ENCODE measurements at places on chromosomes 1 and 21.

DNA sequence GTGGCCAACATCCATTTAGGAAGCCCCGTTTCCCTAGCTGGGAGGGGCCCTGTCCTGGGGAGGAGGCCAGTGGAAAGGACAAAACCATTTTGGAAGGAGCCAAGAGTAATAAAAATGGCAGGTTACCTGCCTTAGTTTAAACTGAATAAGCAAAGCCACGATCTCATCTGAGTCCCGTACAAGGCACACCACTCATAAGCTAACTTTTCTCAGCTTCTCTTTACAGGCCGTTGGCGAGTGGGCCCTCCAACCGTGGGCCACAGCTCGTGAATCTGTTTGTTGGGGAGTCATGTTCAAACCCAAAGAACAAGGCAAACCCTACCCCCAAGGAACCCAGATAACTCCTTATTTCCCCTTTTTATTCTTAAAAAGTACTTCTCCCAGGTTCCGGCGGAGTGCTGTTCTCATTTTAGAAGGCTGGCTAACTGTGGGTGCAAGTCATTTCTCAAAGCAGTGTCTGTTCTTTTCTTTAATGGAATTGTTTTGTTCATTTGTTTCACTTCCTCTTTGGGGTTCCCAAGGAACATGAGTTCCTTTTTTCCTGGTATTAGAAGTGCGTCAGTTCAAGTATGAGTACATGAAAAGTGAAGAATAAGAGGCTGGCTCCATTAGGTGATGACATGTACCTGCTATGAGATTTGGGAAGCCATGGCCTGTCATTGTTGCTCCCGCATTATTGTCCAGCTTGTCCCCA is 89.0 kb downstream of the PSMG1 start:
- DNase-seq, result no peak

- DNase-seq, result no peak
Observed at GRCh38 chr1:167262836-167263235, 42.1 kb downstream of the POU2F1 start.

GRCh38 chr1:170967042-170967910 is 31.9 kb downstream of the MROH9 start:
- no peak for DNase-seq

GRCh38 chr1:91568261-91568660 is 67.6 kb downstream of the CDC7 start:
- no peak for DNase-seq

- DNase-seq, result no peak
Observed at GRCh38 chr1:225980005-225980836, 18.9 kb downstream of the SDE2 start.

DNA sequence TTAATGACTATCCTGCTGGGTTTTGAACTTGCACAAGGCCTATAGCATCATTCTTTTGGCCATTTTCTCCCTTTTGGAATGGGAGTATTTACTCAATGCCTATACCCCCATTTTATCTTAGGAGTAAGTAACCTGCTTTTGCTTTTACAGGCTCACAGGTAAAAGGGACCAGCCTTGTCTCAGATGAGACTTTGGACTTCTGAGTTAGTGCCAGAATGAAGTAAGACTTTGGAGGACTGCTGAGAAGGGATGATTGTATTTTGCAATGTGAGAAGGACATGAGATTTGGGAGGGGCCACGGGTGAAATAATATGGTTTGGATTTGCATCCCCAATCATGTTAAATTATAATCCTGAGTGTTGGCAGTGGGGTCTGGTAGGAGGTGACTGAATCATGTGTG is 212.7 kb downstream of the FAF1 start:
- DNase-seq, result no peak

GRCh38 chr1:9376886-9377333 is 84.2 kb downstream of the SPSB1 start:
- DNase-seq, result no peak

GRCh38 chr1:224753491-224753890 is 137.4 kb downstream of the CNIH3 start:
- no peak for DNase-seq

DNA sequence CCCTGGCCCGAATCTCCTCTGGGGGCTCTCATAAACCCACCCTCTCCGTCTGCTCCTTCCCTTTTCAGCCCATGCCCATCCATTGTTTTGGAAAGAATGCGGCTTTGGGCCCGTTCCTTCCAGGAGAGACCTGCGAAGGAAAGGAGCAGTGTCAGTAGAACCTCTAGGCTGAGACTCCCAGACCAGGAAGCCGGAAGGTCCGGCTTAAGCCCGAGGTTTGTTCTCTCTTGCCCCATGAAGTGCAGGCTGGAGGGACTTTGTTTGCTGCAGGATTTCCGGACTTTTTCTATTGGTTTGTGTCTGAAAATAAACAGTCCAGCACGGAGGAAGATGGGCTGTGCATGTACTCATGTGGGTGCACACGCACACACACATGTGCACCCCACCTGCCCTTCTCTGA is 49.8 kb downstream of the ELK4 start:
- no peak for DNase-seq

- DNase-seq, result no peak
Observed at GRCh38 chr1:32709075-32709474, 6.5 kb upstream of the SYNC start.

GRCh38 chr1:179141592-179142251 is 59.9 kb downstream of the TOR3A start:
- peak; percentile 38 for DNase-seq

DNA sequence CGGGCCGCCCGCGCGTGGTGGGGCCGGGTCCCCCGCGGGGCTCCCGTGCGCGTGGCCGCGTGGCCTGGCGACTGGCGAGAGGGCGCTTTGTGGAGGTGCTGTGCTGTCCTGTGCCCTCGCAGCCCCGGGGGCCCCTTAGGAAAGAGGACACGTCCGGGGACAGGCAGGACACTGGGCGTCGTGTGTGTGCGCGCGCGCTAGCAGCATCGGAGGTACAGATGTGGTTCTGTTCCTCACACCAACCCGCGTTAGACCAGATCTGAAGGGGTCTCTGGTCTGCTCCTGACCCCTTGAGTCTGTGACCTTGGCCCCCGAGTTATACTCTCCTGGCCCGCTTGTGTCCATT is 489 bp downstream of the ACTN2 start:
- no peak for DNase-seq

DNA sequence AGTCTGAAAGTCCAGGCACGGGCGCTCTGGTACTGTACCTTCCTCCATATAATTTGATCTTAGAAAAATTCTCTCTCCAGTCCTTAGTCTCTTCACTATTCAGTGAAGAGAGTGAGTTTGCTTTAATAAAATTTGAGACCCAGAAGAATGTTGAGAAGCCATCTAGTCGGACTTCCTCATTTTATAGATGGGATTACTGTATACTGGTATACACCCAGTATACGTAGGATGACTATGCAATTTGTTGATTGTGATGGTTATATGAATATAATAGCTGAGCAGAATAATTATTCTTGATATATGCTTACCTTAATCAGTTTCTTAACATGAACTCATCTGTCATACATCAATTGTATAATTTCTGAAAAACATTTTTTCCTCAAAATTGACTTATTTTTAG is 328.0 kb upstream of the B3GALT2 start:
- DNase-seq, result no peak

DNA sequence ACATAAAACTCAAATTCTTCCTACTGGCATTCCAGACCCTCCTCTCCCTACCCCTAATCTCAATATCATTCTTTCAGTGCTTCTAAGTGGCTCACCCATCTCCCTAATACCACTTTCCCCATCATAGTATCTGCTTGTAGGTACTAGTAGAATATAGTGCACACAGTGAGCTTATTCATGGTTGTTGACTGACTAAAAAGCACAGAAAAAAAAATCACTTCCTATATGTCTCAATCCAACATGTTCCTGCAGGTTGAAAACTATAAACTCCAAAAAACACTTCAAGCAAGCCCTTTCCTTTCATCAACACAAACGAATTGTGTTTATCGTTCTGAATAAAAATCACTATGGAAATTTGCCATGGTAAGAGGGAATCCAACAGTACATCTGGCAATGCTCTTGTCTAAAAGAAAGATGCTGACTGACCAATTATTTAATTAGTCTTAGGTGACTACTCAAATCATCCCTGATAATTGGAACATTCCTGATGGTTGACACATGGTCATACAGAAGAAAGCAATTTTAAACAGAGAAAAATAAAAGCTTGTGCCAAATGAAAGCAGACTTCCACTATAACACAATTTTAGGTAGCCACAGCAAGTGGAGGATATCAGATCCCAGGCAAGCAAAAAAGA is 87.1 kb downstream of the NDUFS5 start:
- DNase-seq, result no peak

GRCh38 chr1:163650624-163651023 is 328.9 kb downstream of the NUF2 start:
- DNase-seq, result no peak

DNA sequence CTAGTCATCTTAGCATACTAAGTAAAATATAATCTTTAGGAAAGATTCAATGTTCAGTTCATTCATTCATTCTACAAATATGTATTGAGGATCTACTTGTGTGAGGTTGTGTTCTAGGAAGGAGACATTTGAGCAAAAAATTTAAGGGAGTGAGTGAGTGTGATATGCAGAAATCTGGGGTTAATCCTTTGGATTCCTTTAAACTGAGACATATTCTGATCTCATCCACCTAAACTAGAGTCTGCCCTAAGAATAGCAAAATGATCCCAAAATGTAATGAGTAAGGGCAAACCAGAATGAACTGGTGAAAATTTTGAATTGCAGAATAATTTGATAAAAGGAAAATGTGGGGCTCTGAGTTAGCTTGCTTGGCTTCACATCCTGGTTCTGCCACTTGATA is 8.6 kb downstream of the UBE2U start:
- no peak for DNase-seq

DNA sequence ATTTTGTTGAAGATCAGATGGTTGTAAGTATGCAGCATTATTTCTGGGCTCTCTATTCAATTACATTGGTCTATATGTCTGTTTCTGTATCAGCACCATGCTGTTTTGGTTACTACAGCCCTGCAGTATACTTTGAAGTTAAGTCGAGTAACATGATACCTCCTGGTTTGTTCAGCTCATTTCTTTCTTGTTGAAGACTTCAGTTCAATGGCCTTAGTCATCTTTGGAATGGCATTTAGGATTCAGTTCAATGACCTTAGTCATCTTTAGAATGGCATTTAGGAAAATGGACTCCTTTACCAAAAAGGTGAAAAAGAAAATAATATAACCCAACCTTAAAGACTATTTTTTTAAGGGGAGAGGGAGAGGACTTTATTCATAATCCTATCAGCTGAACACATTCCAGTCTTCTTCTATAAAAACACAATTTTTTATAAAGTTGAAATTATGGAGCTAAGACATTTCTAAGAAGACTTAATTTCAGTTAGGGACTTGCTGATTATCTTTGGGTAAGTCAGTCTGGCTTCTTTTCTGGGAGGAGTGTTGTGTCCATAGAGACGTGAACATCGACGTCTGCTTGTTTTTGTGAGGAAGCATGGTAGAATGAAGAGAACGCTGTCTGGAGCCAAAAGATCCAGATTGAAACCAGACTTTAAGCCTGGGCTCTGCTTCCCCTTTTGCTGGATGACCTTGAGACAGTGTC is 48.3 kb downstream of the DDR2 start:
- DNase-seq, result no peak

- DNase-seq, result no peak
Observed at GRCh38 chr1:222026280-222026679, 284.4 kb upstream of the DUSP10 start.

DNA sequence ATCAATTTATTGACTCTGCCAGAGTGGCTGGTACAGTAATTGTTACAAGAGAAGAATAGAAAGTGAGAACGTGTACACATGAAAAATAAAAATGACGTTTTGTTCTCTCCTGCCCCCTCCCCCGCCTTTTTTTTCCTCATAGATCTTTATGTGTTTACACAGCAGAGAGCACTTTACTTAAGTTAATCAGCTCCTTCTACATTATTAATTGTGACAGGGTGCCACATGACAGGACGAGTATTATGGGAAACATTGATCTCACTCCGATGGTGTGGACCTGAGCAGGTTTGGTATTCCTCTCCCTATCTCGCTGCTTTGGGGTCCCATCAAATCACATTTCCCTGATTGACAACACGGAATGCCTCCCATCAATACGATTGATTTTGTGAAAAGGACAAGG is 285.7 kb downstream of the TM2D1 start:
- no peak for DNase-seq
